ENCODE measurements at places on chromosomes 2 and 18.
A peak's percentile ranks its signal among the peaks of the same experiment; 100 is the strongest.

DNA sequence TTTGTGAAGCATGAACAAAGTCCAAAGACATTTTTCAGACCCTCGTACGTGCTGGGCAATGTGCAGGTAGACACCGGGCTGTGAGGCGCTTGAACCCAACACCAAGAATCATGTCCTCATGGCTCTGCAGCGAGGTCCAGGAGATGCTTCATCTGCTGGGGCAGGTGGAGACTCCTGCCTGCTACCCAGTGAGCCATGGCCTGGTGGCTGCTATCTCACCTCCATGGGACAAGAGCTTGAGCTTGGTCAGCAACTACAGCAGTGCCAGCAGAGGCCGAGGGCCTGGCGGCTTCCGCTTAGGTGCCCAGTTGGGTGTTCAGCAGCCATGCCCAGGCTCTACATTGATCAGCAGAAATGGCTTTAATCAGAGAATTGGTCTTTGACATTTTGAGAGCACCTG is 281.0 kb upstream of the HS6ST1 start:
- DNase-seq, result no peak

DNA sequence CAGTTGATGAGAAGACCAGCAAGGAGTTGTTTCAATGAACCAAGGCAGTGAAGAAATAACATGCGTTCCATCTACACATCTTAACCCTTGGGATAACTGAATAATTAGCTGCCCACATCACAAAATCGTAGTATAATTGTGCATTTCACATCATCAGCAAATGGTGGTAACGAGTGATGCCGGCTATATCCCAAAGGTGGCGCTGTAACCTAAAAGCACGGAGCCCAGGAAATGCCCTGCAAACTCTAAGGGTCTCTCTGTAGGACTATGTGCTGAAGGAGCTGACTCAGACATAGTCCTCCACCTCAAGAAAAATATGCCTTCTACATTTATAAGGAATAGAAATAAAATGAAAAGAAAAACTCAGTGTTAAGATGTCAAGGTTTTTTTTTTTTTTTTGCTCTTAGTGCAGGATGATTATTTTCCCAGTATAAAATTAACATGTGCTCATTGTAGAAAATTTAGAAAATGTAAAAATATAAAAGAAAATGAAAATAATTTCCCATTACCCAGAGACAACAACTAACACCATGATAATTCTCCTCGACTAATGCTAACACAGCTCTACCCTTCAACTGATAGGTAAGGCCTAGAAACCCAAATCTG is 23.1 kb upstream of the DSG3 start:
- peak; percentile 22 for DNase-seq

DNA sequence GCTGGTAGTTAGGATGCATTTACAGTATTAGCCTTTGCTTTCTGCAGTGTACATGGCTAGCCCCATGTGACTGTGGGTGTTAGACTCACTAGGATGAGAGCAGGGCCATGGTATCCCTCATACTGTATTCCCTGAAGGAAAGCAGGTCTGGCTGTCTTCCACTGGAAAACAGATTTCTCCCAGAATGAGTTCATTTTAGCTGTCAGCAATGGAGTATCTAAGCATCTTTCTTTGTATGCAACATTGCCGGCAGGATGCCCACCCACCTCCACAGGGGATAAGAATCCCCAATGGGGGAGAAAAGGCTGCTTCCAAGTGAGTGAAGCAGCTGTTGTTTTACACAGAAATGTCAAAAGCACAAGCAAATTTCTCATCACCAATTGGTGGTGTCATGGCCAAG is 142.7 kb upstream of the KLHL14 start:
- no peak for DNase-seq

DNA sequence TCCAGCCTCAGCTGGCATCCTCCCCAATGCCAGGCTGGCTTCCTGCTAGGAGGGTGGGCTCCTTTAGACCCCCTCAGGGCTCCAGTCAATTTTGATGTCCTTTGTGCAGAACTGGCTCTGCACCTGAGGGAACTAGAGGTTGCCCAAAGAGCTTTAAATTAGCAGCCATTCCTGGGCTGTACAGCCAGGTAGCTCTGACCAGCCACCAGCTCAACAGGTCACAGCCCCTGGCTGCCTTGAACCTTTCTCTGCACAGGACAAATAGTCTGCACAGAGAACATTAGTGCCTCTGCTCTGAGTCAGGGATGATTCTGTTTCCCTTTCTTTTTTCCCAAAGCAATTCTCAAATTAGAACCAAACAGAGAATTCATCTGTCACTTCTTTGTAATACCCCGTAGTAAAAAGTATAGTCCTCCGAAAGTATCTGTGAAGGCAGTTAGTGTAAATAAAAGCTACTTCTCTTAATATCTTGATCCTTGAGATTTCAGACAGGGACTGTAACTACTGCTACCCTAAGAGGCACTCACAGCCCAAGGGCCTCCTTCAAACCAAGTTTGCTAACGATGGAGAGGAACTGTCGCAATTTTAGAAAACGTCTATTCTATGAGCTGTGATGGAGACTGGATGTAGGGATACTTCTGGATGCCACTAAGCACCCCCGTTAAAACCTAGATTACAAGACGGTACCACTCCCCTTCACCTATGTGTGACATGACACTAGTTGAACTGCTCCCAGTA is 3.0 kb downstream of the TTC32 start:
- no peak for DNase-seq

DNA sequence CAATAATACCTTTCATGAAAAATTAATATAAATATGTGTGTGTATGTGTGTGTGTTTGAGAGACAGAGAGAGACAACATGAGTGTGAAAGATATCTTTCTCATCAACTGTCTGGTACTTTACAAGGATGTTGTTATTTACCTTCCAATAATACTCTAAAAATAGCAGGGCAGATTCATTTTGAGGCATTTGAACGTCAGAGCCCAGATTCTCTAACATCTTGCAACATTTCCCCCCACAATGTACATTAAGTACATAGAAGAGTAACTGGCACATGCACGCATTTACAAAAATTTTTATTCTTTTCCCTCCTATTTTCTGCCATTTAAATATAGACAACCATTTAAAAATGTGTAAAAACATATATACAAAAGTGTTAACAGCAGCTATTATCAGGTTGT is 100.9 kb downstream of the PID1 start:
- DNase-seq, result no peak

- DNase-seq, result no peak
Observed at GRCh38 chr18:3916082-3916481, 466.1 kb downstream of the TGIF1 start.

DNA sequence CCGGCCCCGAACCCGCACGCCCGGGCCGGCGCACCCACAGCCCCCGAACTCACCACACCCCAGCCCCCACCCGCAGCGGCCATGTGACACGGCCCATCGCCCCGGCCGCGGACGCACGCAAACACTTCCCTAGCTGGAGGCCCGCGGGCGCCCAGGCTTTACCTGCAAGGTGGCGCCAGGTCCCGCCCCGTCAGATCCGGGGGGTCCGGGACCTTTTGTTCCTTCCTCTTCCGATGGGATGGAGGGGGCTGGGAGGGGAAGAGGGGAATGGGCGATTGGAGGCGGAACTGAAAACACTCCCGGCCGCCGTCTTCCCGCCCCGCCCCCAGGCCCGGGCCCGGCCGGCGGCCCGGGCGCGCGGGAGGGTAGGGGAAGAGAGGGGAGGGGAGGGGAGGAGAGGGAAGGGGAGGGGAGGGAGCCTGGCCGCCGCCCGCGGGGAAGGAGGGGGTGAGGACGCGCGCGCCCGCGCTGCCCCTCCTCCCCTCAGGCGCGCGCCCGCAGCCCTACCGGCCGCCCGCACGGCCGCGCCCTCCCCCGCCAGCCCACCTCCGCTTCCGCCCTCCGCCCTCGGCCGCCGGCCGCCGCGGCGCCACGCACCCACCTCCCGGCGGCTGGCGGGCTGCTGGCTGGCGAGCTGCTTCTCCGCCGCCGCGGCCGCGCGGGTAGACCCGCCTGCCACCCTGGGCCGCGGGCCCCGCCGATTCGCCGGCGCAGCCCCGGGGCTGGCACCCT is at the start of gene SMAD2:
Gene SMAD2 (minus strand): TSS at position 461 of the 732 bp plus-strand sequence. CDS start 33,903 bp downstream, outside the sequence.
- peak; percentile 92 for DNase-seq

- no peak for DNase-seq
Observed at GRCh38 chr18:45978084-45978483, 11.0 kb upstream of the EPG5 start.

GRCh38 chr18:33699372-33699771 is 121.4 kb downstream of the ASXL3 start:
- DNase-seq, result no peak

GRCh38 chr2:56475191-56475590 is 291.4 kb downstream of the CCDC85A start:
- no peak for DNase-seq

- DNase-seq, result no peak
Observed at GRCh38 chr2:148557844-148558436, 86.6 kb upstream of the EPC2 start.

DNA sequence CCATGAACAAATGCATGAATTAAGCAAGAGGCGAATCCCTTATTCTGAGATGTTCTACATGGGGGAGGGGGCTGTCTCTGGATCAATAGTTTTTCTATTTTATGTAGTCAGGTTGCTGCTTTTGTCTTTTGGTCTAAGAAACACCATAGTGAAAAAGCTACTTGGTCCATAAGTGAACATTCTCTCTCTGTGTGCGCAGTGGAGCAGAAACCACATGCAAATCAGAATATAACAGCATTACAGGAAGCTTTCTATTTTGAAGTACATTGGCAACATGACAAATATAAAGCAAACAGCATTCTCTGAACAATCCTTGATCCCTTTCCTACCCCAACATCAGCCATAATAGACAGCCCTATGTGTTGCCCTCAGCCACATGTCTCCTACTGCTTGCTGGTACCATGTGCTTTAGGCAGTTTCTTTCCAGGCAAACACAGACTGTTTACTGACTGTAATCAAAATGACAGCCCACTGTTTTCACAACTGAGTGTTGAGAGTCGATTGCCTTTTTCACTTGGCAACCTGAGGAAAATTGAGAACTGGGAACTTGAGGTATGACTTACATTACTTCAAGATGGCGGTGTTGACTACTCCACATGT is 10.6 kb downstream of the SCN3A start:
- DNase-seq, result peak; percentile 69

GRCh38 chr18:78860117-78860516 is 119.5 kb upstream of the SALL3 start:
- peak; percentile 85 for DNase-seq

DNA sequence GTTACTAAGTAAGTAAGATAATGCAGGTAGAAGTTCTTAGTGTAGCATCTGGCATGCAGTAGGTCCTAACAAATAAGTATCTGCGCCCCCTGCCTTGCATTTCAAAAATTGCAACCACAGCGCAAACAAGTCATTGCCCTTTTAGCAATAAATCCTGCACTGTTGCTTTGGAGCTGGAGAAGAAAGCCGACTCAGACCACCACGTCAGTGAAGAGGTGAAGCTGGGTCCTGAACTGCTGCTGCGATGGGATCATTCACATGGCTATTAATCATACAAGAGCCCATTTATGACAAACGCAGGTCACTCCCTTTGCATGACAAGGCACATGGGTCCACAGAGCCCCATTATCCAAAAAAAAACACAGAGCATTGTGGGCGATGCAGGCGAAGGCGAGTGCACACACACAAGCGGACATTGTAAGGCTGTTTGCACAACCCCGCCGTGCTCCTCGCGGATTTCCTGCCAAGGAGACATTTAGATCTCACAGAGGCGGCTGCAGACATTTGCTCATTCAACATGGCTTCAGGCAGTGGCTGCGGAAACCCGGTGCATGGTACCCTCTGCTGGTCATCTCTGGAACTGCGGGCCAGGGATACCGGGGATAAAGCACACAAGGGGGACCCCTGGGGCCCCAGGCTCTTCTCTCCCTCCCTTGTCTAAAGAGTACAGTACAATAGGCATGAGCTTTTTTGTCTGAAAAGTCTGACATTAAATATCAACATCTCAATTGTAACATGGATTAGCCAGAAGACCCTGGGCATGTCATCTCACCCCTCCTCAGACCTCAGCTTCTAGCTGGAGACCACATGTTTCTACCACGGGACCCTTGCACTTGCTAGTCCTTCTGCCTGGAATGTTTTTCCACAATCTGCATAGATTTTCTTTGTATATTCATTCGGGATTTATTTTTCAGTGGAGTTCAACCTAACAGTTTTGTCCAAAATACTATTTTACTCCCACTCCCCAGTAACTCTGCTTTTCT is 56.7 kb downstream of the CYRIA start:
- DNase-seq, result peak; percentile 81

GRCh38 chr2:233977296-233977837 is 60.2 kb downstream of the TRPM8 start:
- DNase-seq, result no peak

GRCh38 chr2:45177870-45178269 is 168.6 kb upstream of the SIX2 start:
- no peak for DNase-seq

- no peak for DNase-seq
Observed at GRCh38 chr2:221450280-221450679, 121.8 kb downstream of the EPHA4 start.

- DNase-seq, result no peak
Observed at GRCh38 chr2:62765619-62766376, 60.3 kb downstream of the EHBP1 start.

GRCh38 chr2:71612581-71613402 is 159.4 kb downstream of the DYSF start:
- DNase-seq, result no peak

DNA sequence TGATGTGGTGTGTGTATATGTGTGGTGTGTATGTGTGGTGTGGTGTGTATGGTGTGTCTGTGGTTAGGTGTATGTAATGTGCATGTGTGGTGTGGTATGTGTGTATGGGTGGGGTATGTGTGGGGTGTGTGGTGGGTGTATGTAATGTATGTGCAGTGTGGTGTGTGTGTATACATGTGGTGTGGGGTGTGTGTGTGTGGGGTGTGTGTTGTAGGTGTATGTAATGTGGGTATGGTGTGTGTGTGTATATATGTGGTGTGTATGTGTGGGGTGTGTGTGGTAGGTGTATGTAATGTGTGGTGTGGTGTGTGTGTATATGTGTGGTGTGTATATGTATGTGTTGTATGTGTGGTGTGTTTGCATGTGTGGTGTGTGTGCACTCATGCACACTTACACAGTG is 84.8 kb upstream of the ID2 start:
- no peak for DNase-seq

GRCh38 chr2:222869252-222869560 is 8.4 kb downstream of the ACSL3 start:
- no peak for DNase-seq

GRCh38 chr18:24189007-24189528 is 50.2 kb downstream of the CABYR start:
- DNase-seq, result no peak

GRCh38 chr2:79660557-79660956 is 147.7 kb downstream of the CTNNA2 start:
- no peak for DNase-seq

Data from COR-L47 (cell line).